Activated CD8-positive, alpha-beta T cell treated with anti-CD3 and anti-CD28 coated beads for 36 hours (primary cell): ENCODE measurements at places on chromosomes 1 and 21.

DNA sequence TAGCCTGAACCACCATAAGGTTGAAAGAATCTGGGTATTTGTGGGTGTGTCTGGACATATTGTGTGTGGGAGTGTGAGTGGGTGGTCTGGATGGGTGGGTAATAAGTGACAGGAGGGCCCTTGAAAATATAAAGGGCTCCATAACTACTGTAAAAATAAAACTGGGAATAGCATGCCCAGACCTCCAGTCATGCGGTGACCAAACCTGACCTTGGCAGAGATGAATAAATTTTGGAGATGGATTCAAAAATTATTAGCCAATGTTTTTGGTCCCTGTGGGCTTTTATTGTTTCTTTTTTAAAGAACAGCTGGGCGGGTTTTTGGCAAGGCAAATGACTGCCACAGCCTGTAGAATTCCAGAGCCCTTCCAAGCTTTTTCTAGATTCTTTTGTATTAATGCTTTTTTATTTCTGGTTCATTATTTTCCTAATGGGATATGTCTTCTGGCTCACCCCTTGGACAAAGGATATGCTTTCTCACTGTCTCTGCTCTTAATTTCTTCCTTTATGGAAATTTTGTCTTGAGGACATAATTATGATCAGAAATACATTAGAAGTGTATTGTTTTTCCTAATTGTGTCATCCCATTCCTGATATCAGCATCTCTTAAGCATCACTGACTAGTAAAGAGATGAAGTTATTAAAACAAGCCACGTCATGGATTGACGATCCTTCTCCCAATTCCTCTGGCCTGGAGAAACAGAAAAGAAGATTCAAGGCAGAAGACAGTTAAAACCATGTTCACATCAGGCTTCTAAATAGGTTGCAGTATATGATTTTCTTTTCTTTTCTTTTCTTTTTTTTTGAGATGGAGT, 69.5 kb downstream of the NTMT2 start:
- no peak for DNase-seq
- no peaks in the 10 kb centered on the region for H3K36me3 ChIP-seq
- H3K4me1 ChIP-seq = peaks cover 10% of the 10 kb centered on the region
- H3K4me3 ChIP-seq = no peak overlapping the region
- no peak overlapping the region for H3K27ac ChIP-seq

DNA sequence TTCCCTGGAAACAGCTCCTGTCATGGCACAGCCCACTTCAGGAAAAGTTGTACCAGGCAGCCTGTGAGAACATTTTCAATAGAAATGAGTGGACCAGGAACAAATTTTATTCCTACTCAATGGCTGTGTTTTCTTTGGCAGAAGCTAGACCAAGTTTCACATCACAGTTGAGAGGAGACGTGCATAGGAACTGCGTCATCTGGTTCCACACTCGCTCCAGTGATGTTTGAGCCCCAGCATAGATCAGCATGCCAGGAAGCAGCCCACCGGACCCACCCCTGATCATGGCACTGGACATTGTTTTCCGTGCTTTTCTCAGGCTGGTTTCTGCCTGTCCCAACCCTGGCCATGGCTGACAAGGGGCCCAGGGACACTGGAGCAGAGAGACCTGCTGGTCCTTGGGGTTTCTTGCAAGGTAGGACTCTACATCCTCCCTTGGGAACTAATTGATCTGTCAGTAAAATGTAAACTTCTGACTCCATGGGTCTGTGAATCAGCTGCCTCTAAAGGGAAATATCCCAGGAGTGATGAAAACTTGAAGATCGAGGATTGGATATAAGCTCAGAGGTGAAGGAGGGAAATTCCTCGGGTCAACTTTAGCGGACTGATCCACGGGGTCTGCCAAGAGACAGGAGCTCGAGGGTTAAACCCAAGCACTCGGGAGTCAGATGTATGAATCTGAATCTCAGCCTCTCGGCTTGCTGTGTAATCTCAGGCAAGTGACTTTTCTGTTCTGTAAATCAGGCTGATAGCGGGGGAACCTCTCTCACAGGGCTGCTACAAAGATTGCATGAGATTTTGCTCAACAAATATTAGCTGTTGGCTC, 35.7 kb downstream of the NEK2 start:
- no peaks in the 10 kb centered on the region for H3K36me3 ChIP-seq
- H3K4me1 ChIP-seq = peaks cover 11% of the 10 kb centered on the region
- H3K27ac ChIP-seq = no peak overlapping the region
- DNase-seq = no peak

DNA sequence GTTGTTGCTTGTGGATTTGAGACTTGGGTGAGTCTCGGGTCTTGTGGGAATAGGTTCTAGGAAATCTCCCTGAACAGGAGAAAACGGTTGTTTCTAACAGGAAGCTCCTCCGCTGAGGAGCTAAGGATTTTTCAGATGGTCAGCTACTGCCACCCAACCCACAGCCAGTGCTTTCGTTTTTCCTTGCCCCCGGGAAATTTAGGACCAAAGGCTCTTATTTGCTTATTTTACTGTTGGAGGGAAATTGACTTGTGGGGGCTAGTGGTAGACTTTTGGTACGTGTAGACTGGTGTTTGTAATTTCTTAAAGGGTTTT, 792 bp downstream of the SNX7 start:
- peaks cover 33% of the 10 kb centered on the region for H3K27me3 ChIP-seq
- H3K36me3 ChIP-seq = no peaks in the 10 kb centered on the region
- peaks cover 14% of the 10 kb centered on the region for H3K4me1 ChIP-seq
- no peak overlapping the region for H3K27ac ChIP-seq
- peak overlapping the region; percentile 62 for H3K4me3 ChIP-seq

DNA sequence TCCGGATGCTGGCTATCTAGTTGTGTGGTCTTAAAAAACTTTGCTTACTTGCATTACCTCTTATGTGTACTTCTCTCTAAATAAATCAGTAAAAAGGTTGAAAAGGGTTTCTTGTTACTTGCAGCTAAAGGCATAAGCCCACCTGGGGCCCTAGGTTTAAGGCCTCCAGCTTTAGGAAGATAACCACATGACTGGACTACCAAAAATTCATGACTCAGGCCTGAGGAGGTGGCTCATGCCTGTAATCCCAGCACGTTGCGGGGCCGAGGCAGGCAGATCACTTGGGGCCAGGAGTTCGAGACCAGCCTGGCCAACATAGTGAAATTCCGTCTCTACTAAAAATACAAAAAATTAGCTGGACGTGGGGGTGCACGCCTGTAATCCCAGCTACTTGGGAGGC, 142.9 kb downstream of the APP start:
- H3K4me1 ChIP-seq = no peaks in the 10 kb centered on the region
- H3K27me3 ChIP-seq = no peaks in the 10 kb centered on the region
- H3K36me3 ChIP-seq = peaks cover under 1% of the 10 kb centered on the region
- no peak for DNase-seq
- no peak overlapping the region for H3K27ac ChIP-seq

- no peaks in the 10 kb centered on the region for H3K27me3 ChIP-seq
- peak overlapping the region; percentile 94 for H3K4me3 ChIP-seq
- DNase-seq = peak; percentile 32
- peaks cover 20% of the 10 kb centered on the region for H3K4me1 ChIP-seq
- H3K36me3 ChIP-seq = peaks cover 31% of the 10 kb centered on the region
- peak overlapping the region; percentile 94 for H3K27ac ChIP-seq
These were observed 632 bp downstream of the PEX19 start for GRCh38 chr1:160284220-160284781.

GRCh38 chr1:101964708-101965107, 32.0 kb downstream of the OLFM3 start:
- DNase-seq = no peak
- no peak overlapping the region for H3K4me3 ChIP-seq
- H3K4me1 ChIP-seq = no peaks in the 10 kb centered on the region
- no peaks in the 10 kb centered on the region for H3K36me3 ChIP-seq
- no peak overlapping the region for H3K27ac ChIP-seq

DNA sequence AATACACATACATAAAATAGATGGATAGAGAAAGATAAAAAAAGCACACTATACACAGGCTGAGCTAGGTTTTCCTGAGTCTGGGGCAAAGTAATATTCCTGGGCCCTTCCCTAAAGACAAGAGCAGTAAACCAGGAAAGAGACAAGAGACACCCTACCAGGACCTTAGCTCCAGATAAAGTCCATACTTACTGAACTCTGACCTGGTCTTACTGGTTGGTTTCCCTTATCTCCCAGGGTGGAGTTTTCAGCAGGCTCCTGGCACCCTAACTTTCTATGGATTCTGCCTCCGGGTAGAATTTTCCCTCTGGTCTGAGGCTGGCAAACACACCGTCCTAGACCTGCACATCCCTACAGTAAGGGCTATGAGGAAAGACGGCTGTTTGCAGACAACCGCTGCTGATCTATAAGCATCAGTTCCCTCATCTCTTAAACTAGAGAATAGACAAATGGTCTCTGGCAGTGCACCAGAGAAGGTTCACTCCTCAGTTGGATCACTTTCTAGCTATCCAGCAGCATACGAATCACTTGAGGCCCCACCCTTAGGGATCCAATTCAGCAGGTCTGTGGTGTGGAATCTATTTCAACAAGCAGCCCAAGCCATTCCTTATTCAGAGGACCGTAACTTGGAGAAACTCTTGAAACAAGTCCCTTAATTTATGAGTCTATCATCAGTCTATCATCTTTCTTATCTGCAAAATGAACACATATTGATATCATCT, 52.0 kb downstream of the ARHGEF11 start:
- no peak overlapping the region for H3K27ac ChIP-seq
- peaks cover 16% of the 10 kb centered on the region for H3K27me3 ChIP-seq
- H3K4me3 ChIP-seq = no peak overlapping the region
